T-helper 22 cell (primary cell): ENCODE measurements at places on chromosomes 6 and 20.

DNA sequence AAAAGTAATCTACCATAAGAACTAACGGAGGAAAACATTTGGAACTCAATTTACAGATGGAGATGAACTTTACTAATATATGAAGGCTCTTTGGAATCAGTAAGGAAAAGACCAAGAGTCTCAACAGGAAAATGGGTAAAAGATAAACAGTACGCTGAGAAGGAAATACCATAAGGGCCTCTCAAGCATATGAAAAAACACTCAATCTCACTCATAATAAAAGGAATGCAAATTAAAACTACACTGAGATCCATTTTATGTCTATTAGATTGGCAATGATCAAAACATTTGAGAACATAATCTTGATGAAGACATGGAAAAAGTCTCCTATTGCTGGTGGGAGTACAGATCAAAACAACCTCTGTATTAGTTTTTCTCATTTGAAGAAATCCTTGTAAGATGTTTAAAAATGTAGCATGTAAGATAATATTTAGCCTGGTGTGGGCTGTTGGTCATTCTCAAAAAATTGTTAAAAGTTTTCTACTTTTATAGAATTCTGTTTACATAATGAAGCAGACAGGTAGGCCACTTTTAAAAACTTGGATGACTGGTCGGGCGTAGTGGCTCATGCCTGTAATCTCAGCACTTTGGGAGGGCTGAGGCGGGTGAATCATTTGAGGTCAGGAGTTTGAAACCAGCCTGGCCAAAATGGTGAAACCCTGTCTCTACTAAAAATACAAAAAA, 14.5 kb downstream of the REV3L start:
- no peak for DNase-seq

DNA sequence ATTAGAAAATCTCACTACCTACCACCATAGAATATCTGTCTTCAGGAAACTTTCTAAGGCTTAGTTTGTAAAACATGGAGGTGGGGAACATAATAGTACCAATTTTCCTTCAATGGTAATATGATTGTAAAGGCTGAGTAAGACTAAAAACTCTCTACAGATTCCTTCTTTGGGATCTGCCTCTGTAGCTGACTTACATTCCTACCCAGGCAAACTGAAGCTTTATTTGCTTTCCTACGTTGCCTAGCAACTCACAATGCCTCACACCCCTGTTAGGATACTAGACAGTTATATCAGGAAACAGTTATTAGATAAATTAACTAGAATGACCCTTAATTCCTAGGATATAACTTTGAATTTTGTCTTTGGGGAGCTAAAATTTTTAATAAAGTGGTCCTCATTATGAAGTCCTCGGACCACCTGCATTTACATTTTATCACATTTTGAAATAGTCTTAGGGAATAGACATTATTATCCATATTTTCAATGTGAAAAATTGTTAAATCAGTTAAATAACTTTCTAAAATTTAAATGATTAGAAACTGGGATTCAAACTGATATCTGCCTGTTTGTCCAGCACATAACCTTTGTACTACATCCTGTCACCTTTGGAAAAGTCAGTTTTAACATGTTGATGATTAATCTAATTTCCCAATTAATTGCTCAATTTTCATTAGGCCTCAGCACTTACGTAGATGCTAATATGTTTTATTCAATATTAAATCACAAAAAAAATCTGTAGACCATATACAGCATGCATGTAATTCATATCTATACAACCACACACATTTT, 591.4 kb downstream of the RNF144B start:
- DNase-seq: no peak

- DNase-seq: no peak
Observed at GRCh38 chr20:60700728-60701127, 551.3 kb upstream of the CDH4 start.

- DNase-seq: no peak
Observed at GRCh38 chr20:40894237-40894630, 134.4 kb upstream of the TOP1 start.

- no peak for DNase-seq
Observed at GRCh38 chr20:37397076-37397953, 51.4 kb downstream of the SRC start.

DNA sequence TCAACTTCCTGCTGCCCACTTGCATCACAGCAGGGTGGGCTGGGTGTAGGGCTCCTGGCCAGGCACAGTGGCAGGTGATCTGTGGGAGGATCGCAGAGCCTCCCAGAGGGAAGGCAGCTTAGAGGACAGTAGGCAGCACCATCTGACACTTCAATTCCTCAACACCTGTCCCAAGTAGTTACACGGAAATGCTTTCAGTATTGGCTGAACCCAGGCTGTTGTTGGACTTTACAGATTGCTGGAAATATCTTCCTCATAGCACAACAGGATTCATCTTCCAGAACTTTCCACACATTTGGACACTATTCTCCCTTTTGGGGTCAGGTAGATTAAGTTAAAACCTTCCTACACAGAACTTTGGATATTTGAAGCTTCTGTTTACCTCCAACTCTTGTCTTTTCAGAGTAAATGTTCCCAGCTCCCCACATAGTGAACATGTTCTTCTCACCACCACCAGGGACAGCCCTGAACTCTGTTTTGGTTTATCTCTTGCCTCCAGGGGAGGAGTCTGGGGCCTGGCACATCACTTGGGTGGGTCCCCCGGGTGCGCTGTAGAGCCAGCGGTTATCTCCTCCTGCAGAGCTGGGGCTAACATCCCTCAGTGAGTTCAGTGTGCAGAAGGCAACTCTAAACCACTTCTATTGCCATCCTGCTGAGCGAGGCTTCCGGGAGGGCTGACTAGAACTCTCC, 3.5 kb upstream of the SLC22A2 start:
- DNase-seq: no peak

- DNase-seq: no peak
Observed at GRCh38 chr20:2752567-2753460, 47.6 kb downstream of the CPXM1 start.

DNA sequence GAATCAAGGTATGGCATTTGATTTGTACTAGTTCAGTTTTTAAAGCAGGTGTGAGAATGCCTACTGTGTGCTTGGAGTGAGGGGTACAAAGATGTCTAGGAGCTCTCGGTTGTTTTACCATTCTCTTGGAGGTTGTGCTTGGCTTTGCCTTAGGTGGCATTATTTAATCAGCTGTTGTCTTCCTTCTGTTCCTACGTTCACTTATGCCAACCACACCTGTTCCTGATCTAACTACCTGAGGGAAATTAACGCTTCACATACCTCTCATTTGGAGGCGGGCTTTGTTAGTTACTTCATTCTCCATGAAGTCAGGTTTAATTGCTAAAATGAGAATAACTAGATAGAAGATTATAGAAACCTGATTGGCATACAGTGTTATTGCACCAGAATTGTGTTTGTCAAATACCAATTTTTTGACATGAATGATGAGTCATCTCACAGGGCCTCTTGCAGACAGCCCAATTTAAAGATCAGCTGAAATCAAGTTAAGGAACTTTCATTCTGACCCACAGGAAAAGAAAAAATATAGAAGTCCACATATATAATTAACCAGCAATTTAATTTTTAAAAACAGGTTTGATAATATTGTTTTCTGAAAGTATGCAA, 24.8 kb upstream of the PBOV1 start:
- DNase-seq: no peak

DNA sequence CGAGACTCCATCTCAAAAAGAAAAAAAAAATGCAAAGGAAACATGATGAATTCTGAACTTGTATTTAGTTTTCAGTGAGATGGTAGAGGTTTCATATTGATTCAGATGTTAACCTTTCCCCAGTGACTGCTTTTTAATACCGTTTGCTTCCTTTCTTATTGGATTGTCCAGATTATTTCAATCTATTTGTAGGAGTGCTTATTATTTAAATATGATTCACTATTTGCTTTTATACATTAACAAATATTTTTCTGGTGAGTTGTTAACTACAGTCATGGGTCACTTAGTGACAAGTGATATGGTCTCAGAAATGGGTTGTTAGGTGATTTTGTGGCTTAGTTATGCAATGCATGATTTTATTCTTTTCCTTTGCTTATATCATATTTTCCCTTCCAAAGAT, 8.4 kb downstream of the PI3 start:
- no peak for DNase-seq

DNA sequence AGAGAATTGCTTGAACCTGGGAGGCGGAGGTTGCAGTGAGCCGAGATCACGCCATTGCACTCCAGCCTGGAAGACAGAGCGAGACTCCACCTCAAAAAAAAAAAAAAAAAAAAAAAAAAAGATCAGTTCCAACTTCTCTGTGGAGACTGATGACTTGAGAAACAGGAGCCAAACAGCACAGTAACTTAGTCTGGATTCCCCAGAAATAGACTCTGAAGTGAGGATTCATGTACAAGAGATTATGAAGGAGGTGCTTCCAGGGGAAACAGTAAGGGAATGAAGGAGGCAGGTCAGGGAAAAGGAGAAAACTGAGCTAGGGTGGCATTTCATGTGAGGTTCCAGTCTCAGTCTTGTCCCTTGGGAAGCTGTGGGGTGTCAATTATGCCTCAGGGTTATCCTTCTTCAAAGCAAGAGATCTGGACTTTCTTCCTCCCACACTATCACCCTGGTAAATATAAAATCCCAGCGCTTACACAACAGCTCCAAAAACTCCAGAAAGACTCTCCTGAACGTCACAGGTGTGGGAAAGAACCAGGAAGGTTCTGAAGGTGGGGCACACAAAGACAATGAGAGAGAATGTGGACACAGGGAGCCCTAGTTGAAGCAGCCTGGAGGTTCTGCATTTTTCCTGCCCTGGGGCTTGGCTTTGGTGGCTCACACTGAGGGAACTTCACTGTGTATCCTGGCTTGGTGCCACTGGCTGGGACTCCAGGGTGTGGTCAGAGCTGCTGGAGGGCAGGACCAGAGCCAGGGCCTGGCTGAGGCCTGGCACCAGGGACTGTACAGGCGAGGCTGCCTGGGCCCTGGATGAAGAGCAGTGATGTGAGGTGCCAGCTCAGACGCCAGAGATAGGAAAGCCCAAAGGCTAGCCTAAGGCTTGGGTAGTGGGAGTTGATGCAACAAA, 46.8 kb downstream of the PCNA start:
- DNase-seq: no peak

- DNase-seq: no peak
Observed at GRCh38 chr6:16496210-16496609, 257.8 kb downstream of the GMPR start.

DNA sequence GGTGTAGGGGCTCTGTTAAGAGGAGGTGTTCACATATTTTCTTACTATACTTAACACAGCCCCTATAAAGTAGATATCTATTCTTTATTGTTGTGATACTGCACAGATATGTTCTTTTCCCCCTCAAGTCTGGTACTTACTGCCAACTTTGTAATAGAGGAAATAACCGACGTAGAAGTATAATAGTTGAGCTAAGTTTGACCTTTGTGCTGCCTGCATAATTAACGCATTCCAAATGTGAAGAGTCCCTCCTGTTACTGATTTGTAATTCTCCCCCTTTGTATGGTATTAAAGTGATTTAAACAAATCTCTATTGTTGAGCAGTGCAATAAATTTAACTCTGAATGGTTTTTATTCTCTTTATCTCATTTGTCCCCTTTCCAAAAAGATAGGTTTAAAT, 39.0 kb downstream of the PHF3 start:
- DNase-seq: no peak

- no peak for DNase-seq
Observed at GRCh38 chr6:150930841-150931240, 65.3 kb downstream of the MTHFD1L start.
